ENCODE measurements at places on chromosomes 5 and 9.

DNA sequence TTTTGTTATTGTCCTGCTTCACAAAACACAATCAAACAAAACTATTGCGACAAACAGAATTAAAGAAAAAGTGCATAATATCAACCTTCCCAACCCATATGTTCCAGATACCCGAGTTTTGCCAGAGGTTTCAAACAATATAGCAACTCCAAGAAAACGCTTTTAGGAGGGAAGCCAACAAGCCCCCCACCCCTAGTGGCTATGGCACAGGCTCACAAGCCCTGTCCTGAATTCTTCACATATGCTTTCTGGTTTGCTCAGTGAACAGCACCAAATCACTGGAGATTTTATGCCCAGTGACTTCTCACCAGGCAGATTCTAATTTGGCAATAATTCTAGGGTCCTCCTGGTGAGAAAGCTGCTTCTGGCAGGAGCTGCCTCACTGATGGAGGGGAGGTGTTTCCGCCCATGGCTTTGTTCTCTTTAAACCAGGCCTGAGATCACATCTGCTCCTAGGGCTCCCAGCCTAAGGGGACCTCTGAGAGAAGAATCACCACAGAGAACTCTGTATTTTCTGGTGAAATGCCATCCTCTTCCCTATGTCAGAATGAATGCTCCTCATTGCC, 1982.4 kb downstream of the EFNA5 start:
- DNase-seq = no peak

GRCh38 chr9:79256691-79257213, 315.0 kb upstream of the TLE4 start:
- DNase-seq = no peak

DNA sequence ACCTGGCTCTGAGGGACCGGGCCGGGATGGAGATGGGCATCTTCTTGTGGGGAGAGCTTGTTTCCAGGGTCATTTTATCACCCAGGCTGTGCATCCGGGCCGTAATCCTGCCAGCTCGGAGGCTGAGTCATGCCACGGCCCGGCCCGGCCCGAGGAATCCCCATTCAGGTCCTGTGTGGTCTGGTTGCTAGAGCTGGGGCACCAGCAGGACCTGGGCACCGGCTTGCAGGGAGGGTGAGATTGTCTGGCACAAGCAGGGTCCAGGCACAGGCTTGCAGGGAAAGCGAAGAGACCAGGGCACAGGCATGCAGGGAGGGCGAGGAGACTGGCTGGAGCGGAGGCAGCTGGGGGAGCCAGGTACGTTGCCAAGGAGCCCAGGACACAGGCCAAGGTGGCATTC, 106.8 kb downstream of the RXRA start:
- DNase-seq = no peak

- no peak for DNase-seq
Measured at GRCh38 chr5:113132564-113132963, 156.0 kb downstream of the DCP2 start.

DNA sequence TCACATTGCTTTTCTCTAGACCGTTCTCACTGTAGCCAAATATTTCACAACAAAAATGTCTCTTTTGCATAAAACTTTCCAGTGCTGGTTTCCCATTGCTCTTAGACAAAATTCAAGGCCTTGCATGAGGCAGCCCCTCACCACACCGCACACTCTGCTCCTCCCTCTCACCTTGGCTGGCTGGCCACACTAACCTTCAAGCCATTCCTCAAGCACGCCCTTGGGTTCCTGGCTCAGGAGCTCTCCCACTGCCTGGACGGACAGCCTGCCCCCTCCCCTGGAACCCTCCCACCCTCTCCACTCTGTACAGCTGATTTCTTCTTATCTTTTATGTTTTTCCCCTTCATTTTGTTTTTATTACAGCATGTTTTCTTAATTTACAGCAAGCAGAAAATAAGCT, 83.2 kb downstream of the PDZD2 start:
- no peak for DNase-seq

DNA sequence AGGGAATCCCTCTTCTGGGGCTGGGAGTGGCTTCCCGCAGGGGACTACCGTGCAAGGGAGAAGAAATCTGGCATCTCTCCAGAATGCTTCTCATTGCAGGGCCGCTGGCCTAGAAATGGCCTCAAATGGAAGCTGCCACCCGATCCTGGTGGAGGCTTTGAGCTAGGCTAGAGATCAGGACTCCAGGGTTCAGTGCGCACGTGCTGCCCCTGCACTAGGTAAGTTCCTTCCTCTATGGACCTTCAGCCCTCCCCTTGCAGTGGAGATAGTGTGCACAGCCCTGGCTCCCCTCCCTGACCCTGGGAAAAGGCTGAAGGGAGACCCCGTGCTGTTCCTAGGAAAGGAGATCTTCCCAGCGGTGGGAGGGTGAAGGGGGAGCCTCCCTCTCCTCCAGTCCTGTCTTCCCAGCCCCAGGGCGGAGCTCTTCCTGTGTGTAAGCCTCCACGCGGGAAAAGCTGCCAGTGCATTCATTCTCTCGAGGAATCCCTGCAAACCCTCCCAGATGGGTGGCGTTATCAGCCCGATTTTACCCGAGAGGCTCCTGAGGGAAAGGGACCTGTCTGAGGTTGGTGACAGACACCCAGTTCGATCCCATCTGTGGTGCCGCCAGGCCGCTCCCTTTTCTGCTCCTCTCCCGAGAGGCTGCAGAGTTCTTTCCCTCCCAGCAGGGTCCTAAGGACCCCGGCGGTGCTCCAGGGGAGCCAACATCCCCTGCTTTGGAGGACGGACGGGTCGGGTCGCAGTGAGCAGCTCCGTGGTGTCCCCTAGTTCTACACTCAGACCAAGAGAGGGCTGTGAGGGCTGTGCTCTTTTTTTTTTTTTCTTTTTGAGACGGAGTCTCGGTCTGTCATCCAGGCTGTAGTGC, 1.4 kb upstream of the CERCAM start:
- DNase-seq = no peak
